ENCODE measurements at places on chromosomes 4 and X.

GRCh38 chr4:186685767-186686183, 37.9 kb downstream of the FAT1 start:
- no peak for DNase-seq

GRCh38 chr4:185836241-185837084, 24.5 kb upstream of the SORBS2 start:
- DNase-seq: no peak

DNA sequence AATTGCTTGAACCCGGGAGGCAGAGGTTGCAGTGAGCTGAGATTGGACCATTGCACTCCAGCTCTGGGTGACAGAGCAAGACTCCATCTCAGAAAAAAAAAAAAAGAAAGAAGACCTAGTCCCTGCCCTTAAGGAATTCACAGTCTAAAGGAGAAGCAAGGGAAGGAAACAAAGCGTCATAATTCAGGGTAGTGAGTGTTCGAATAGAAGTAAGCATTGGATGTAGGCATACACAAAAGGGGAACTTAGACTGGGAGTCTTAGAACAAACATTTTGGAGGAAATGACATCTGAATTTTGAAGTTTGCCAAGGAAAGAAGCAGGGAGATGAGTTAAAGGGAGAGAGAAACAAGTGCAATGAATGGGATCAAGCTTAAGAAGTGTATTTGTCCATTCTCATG, 32.4 kb downstream of the PPM1K start:
- DNase-seq: no peak

- DNase-seq: no peak
Measured at GRCh38 chr4:127134490-127134889, 498.3 kb upstream of the INTU start.

DNA sequence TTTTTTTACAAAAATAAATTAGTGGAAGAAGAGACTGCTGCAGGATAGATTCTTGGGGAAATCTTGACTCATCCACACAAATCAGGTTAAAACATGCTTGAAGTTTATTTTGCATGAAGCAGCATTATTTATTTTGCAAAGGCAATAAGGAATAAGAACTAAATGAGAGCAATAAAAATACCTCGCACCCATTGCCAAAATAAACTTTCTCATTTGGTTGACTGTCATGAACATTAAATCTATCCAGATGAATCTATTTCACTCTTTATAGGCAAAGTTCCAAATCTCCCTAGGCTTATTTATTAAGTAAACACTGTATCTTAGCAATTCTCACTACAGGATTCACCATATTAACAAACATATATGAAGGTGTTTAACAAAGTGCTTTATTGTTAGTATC, 58.9 kb downstream of the HOPX start:
- no peak for DNase-seq

DNA sequence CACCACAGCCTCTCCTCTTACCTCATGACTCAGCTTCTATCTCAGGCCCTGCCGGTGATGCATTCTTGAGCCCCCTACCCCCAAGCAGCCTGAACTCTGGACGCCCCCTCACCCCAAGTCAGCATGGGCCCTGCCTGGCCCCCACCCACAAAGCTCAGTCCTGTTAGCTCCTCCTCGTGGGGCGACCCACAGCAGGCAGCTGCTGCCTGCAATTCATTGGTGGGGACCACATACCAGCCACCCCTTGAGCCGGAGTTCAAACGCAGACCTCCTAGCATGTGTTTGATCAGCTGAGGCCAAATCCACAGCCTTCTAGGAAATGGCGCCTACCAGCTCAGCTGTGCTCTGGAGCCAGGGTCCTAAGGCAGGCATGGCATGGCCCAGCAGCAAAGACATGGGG, 111.8 kb downstream of the EFNB1 start:
- DNase-seq: no peak

DNA sequence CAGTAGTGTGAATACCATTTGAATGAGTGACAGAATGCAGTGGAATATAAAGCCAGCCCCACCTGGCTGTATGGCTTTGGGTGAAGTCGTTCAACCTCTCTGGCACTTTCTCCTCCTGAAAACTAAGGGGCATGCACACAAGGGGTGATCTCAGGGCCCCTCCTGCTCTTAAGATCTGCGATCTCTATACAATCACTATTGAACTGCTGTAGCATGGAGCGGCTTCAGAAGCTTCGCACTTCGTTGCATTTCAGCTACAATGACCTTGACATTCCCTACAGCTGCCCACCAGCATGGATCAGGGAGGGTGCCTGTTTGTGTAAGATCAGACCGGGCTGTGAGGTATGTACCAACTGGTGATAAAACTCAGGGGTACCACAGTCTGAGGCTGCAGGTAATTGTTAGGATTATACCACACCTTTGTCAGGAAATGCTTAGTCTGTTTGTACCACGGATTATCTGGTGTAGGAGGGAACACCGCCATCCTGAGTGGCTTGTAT, 85.2 kb downstream of the AASDH start:
- DNase-seq: no peak

DNA sequence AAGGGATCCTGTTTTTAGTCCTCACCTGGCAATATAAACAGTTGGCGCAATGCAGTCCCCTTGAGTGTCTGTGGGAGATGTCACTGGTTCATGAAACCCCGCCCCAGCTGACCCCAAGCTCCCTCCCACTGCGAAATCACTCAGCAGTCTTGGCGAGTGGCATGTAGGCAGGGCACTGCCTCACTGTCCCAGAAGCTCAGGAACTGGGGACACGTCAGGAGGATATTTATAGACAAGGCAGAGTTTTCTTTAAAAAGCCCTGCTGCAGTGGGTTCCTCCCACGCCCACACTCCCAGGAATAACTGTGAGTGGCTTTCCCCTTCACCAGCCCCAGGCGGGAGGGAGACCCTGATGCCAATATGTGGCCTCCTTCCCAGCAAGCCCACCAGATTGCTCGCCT, 44.3 kb upstream of the PPP2R2C start:
- no peak for DNase-seq

GRCh38 chrX:130714665-130715064, 188.3 kb downstream of the ENOX2 start:
- no peak for DNase-seq

- no peak for DNase-seq
Measured at GRCh38 chr4:185036842-185037241, 18.6 kb downstream of the HELT start.

GRCh38 chr4:100746141-100746739, 228.4 kb upstream of the EMCN start:
- no peak for DNase-seq

- no peak for DNase-seq
Measured at GRCh38 chr4:109985993-109986974, 73.6 kb downstream of the EGF start.

DNA sequence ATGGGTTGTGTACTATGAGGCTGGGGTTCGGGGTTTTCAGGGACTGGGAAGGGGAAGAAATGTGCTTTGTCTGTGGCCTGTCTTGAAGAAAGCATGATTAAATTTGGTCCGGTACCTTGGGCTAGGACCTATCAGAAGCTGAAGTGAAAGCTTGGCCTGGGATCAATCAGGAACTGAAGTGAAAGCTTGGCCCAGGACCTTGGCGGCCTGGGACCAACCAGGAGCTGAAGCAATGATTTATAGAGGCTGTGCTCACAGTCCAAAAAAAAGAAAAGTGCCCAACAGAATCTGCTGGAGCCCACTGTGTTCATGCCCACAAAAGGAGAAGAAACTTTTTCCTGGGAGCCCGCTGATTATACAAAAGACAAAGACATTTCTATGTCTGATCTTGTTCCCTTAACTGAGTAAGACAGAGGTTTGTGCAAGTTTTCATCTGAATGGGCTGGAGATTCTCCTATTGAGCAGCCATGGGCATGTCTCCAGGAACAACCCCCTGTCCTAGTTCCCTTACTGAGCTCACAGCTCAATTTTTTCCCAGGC, 1427.9 kb downstream of the FAM133A start:
- no peak for DNase-seq

GRCh38 chrX:105226499-105226898, 6.0 kb upstream of the TEX13A start:
- DNase-seq: no peak

DNA sequence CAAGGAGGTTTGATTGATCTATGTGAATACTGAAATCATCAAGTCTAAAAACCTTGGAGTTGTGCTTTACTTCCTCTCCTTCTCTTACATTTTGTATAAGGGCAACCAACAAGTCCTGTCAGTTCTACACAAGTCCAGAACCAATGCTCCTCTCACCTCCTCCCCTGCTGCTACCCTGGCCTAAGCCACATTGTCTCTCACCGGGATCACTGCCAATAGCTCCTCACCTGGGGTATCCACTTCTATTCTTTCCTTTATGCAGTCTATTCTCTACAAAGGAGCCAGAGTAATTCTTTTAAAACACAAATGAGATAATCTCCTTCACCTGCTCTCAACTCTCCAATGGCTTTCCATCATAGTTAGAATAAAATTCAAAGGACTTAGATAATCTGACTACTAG, 13.3 kb upstream of the ARHGEF6 start:
- DNase-seq: no peak

- DNase-seq: no peak
Measured at GRCh38 chrX:105658136-105658535, 164.2 kb upstream of the NRK start.

DNA sequence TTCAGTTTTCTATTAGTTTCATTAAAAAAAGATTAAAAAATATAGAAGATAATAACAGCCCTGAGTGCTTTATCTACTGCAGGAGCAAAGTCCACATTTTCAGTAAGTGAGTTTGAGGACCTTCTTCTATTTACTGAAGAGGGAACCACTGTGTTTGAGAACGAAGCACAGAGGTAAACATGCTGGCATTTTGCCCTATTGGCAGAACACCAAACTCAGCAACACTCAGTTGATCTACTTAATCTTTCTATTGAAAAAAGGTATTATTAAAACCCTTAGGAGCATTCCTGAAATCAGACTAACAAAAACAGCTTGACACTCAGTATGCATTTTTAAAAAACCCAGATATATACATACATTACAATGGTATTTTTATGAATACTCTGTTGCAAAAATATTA, 1496.7 kb downstream of the TECRL start:
- no peak for DNase-seq

DNA sequence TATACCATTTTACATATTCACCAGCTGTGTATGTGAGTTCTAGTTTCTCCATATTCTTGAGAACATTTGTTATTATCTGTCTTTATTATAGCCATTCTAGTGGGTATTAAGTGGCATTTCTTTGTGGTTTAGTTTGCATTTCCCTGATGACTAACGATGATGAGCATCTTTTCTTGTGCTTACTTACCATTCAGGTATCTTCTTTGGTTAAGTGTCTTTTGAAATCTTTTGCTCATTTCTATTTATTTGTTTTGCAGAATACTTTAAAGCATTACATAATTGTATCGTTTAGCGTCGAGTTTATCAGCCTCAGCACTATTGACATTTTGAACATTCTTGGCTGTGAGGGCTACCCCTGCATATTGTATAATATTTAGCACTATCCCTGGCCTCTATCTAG, 85.4 kb downstream of the FRMPD4 start:
- DNase-seq: no peak

DNA sequence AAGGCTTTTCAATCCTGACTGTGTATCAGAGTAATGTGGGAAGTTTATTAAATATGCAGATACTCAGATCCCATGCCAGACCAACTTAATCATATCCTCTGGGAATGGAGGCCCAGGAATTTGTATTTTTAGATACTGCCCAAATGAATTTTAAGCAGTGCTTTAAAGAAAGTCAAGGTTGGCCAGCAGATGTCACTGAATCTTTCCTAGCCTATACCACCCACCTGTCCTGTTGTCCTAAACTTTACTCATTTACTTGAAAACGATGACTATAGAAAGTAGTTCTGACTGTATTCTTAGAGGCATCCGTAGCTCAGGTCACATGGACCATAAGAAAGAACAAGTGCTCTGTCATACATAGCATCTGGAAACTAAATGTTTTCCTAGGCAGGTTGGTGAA, 79.9 kb downstream of the AMOT start:
- DNase-seq: no peak

DNA sequence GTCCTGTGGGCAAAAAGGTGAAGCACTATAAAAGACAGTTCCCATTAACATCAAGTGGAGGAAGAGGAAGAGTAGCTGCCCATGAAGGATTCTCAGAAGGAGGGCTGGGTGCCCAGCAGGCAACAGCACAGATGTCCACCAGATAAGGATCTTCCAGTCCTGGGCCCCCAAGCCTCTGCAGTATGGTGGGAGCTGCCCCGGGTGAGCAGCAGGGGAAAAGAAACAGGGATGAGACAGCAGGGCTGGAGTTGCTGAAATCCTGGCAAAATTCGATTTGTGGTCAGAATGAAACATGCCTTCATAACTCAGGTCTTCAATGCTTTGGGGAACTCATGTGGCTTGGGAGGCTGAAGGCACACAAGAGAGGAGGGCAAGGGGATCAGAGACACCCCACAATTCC, 94.6 kb downstream of the RASL11B start:
- no peak for DNase-seq

DNA sequence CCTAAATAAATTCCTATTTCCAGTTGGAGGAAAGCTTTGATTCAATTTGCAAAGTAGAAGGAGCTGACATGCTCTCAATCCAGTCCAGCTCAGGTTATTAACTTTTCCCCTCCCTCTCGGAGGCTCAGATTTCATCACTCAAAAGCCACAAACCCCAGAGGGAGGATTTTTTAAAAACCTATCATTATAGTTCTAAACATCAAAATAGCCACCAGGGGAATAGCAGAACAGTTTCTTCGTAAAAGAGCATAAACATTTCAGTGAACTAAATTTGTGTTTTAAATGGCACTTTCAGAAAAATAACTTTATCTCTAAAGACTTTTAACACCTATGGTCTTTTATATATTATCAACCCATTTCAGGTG, 8.8 kb downstream of the GPRIN3 start:
- DNase-seq: no peak

- DNase-seq: no peak
Measured at GRCh38 chr4:148052448-148052847, 320.6 kb downstream of the ARHGAP10 start.

DNA sequence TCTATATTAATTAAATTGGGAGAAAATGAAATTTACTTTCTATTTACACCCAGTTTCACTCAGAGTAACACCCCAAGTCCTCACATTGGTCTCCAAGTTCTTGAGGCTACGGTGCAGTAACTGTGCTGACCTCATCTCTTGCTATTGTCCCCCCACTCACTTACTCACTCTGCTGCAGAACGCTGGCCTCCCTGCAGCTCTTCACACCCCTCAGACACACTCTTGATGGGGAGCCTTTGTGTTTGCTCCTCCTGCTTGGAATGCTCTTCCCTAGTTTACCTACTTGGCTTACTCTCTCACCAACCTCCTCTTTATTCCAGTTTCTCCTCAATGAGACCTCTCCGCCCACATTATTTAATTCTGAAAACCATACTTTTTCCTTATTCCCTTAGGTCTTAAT, 22.2 kb upstream of the SPARCL1 start:
- DNase-seq: no peak

DNA sequence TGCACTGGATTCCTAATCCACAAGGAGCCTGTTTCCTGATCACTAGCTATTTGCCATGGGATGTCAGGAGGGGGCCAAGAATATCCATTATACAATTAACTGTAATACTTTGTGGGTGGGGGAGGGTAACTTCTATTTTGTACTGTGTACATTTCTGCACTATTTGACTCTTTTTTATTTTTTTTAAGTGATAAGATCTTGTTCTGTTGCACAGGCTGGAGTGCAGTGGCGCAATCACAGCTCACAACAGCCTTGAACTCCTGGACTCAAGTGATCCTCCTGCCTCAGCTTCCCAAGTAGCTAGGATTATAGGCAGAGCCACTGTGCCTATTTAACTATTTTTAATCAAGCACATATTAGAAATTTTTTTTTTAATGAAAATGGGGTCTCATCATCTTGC, 134.1 kb downstream of the ELOVL6 start:
- DNase-seq: no peak

- no peak for DNase-seq
Measured at GRCh38 chr4:165711912-165712311, 161.1 kb upstream of the TLL1 start.
